Purkinje cell (primary cell): ENCODE measurements at places on chromosomes 16 and 17. TPM values are rescaled to one million over a fixed set of nuclear protein-coding genes. Genes with fewer than 3 reads are reported as not detected.

Gene RFWD3
- polyA plus RNA-seq: 0.74 and 0.77 TPM in 2 replicates

Gene GPRC5B
- 3,631 and 4,196 TPM in 2 replicates for polyA plus RNA-seq

Gene CEP131
- 0.36 TPM in 1 of 2 replicates, not detected in the other for polyA plus RNA-seq

Gene MMP28
- polyA plus RNA-seq: 0.66 and 2.0 TPM in 2 replicates

Gene CISD3
- polyA plus RNA-seq: 6.0 and 8.0 TPM in 2 replicates

Gene CA4
- polyA plus RNA-seq: 10.5 TPM in 1 of 2 replicates, not detected in the other

Gene CHCT1
- polyA plus RNA-seq: not detected in 2 replicates

Gene ALOX12
- polyA plus RNA-seq: 0.82 and 1.0 TPM in 2 replicates

Gene ATP2A1
- polyA plus RNA-seq: 0.52 TPM in 1 of 2 replicates, not detected in the other

Gene CES4A
- 2.8 and 6.0 TPM in 2 replicates for polyA plus RNA-seq

Gene NEUROD2
- polyA plus RNA-seq: 0.36 and 2.9 TPM in 2 replicates

Gene FBXO39
- polyA plus RNA-seq: not detected in 2 replicates

Gene PRKCB
- 3.5 and 47.9 TPM in 2 replicates for polyA plus RNA-seq

Gene CACNG5
- polyA plus RNA-seq: not detected in 2 replicates

Gene CCDC144A
- 2.4 and 9.5 TPM in 2 replicates for polyA plus RNA-seq

Gene IRX3
- polyA plus RNA-seq: 1.6 and 3.4 TPM in 2 replicates

Gene RGS9
- polyA plus RNA-seq: 31.1 and 36.0 TPM in 2 replicates

Gene TAT
- polyA plus RNA-seq: not detected in 2 replicates

Gene TNFSF13
- 0.28 TPM in 1 of 2 replicates, not detected in the other for polyA plus RNA-seq

Gene HCRT
- not detected in 2 replicates for polyA plus RNA-seq

Gene CASKIN1
- 0.04 TPM in 1 of 2 replicates, not detected in the other for polyA plus RNA-seq

Gene GPR179
- not detected in 2 replicates for polyA plus RNA-seq

Gene JPH3
- 0.98 TPM in 1 of 2 replicates, not detected in the other for polyA plus RNA-seq

Gene DNAAF1
- 0.07 and 2.7 TPM in 2 replicates for polyA plus RNA-seq

Gene ADGRG3
- not detected in 2 replicates for polyA plus RNA-seq

Gene RPL19
- 1,063 and 1,093 TPM in 2 replicates for polyA plus RNA-seq

Gene EVPLL
- not detected in 2 replicates for polyA plus RNA-seq

Gene IGF2BP1
- polyA plus RNA-seq: not detected in 2 replicates

Gene ZNF785
- polyA plus RNA-seq: 0.36 and 1.1 TPM in 2 replicates

Gene KRTAP2-1
- polyA plus RNA-seq: not detected in 2 replicates

Gene KRT24
- polyA plus RNA-seq: 0.85 TPM in 1 of 2 replicates, not detected in the other

Gene RHBDF1
- 0.64 and 1.5 TPM in 2 replicates for polyA plus RNA-seq

Gene ELMO3
- polyA plus RNA-seq: not detected in 2 replicates

Gene PRRT2
- polyA plus RNA-seq: 0.83 and 7.5 TPM in 2 replicates

Gene TPSG1
- polyA plus RNA-seq: not detected in 2 replicates

Gene LPO
- polyA plus RNA-seq: not detected in 2 replicates

Gene CTRB2
- polyA plus RNA-seq: 0.45 TPM in 1 of 2 replicates, not detected in the other

Gene OTOP3
- not detected in 2 replicates for polyA plus RNA-seq

Gene ABCC12
- 20.7 and 22.3 TPM in 2 replicates for polyA plus RNA-seq

Gene STAC2
- 0.15 and 1.2 TPM in 2 replicates for polyA plus RNA-seq

Gene STXBP4
- polyA plus RNA-seq: 19.0 and 48.0 TPM in 2 replicates

Gene ABCC11
- 0.20 TPM in 1 of 2 replicates, not detected in the other for polyA plus RNA-seq

Gene ZFP3
- 2.5 and 3.4 TPM in 2 replicates for polyA plus RNA-seq

Gene KRTAP9-4
- polyA plus RNA-seq: not detected in 2 replicates

Gene DLX4
- polyA plus RNA-seq: not detected in 2 replicates
